ENCODE measurements at places on chromosomes 6 and 20.

- DNase-seq: no peak
Measured at GRCh38 chr6:75481936-75482593, 11.5 kb downstream of the FILIP1 start.

- DNase-seq: no peak
Measured at GRCh38 chr6:11609324-11610071, 71.9 kb downstream of the TMEM170B start.

GRCh38 chr6:110589865-110590513 lies 113.6 kb upstream of the SLC22A16 start:
- DNase-seq: no peak

DNA sequence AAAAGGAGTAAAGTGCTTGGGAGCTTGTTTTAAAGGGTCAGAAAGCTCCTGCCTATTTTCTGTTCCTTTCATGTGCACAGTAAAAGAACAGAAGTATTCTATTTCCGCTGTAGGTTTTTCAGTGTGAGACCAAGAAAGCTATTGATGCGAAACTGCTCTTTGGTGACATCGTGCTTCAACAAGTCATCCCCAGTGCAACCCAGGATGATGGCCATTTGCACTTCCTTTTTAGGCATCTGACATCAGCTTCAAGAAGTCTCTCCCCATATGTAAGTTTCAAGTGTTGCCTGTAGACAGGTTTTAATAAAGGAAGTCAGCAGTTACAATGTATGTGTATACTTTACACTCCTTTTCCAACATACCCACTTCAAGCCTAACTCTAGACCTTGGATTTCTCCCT lies 131.6 kb downstream of the RFX6 start:
- DNase-seq: no peak

GRCh38 chr6:150722614-150723344 lies 123.1 kb downstream of the PLEKHG1 start:
- DNase-seq: no peak

DNA sequence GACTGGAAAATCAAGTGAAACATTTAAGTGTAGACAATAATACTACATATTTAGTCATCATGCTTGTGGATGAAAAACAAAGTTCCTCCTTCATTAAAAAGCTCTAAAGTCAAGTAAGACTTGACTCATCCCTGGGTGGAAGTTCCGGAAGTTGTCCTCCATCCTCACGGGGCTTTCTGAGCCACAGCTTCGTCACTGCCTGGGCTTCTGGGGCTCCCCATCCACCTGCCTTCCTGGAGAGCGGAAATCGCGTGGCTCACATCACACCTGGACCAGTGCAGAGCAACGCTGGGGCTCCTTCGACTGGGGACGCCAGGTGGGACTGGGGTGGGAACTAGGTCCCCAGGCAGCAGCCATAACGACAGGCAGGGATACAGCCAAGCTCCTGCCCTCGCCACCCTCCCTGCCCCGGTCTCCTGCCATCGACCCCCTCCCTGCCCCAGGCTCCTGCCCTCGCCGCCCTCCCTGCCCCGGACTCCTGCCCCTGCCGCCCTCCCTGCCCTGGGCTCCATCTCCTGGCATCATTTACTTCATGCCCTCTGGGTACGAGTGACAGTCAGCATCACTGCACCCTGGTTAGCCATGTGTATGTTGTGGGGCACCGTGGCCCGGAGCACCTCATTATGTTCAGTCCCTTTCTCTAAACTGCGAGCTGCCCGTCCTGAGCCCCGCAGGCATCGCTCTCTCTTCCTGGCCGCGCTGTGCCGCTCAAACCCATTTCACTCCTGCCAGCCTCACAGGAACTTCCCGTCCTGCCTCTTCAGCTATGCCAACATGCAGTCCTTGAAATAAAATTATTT lies 12.9 kb downstream of the THBS2 start:
- no peak for DNase-seq

All from activated T-cell treated with anti-CD3 and anti-CD28 coated beads for 1 hour (primary cell).